ENCODE measurements at places on chromosomes 2 and 18.

DNA sequence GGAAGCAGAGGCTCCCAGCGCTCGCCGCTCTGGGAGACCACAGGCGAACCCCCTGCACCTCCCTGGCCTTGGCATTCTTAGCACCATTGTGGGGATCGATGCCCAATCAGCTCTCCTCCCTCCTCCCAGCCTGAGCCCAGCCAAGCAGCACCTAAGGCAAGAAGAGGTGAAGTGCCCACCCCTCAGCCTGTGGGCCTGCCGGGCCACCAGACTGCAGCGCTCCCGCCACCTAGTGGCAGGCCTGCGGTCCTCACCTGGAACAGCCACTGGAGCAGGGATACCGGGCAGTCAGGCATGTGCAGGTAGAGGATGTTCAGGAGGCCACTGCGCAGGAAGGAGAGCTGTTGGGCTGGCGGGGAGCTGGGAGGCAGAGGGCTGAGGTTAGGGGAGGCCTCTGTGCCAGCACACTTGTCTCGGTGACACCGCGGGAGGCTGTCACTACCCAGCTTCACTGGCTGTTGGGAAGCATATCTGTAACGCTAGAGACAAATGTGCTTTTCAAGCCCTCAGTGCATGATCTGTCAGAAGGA lies 35.2 kb downstream of the FAM178B start:
- DNase-seq = peak; percentile 57

GRCh38 chr2:6685447-6685846 lies 180.3 kb downstream of the CMPK2 start:
- no peak for DNase-seq

DNA sequence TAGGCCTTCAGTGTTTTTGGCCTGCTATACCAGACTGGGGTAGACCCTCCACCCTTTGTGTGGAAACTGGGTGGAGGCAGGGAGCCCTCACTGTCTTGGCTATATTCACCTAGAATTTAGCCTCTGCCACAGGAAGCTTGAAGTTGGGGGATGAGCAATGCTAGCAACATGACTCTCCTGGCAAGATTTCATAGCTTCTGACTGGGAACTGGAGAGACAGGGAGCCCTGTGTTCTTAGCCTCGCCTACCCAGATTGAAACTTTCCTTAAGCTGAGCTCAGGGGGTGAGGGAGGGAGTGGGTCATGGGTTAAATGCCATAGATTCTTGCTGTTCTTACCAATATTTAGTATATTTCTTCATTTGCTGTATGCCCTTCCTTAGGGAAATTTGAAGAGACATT lies 46.8 kb upstream of the FAM98A start:
- no peak for DNase-seq

- DNase-seq = no peak
Observed at GRCh38 chr2:167289651-167290410, 401.6 kb downstream of the XIRP2 start.

DNA sequence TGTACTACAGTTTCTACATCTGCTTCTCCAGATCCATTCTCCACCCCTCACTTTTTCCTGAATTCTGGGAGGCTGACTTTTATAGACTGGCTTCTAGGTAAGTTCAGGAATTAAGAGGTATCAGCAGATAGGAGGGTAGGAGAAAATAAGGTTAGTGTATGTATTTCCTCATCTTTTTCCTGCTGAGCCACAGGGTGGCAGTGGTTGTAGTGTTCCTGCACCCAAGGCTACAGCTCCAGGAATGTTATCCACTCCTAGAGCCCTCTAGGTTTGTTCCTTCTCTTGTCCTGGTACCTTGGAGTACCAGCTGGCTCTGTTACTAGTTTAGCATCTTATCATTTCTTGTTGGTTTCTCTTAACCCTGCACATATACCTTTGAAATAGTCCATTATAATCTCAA lies 40.7 kb upstream of the C2orf66 start:
- DNase-seq = no peak

GRCh38 chr18:6370410-6370809 lies 44.3 kb downstream of the L3MBTL4 start:
- no peak for DNase-seq

DNA sequence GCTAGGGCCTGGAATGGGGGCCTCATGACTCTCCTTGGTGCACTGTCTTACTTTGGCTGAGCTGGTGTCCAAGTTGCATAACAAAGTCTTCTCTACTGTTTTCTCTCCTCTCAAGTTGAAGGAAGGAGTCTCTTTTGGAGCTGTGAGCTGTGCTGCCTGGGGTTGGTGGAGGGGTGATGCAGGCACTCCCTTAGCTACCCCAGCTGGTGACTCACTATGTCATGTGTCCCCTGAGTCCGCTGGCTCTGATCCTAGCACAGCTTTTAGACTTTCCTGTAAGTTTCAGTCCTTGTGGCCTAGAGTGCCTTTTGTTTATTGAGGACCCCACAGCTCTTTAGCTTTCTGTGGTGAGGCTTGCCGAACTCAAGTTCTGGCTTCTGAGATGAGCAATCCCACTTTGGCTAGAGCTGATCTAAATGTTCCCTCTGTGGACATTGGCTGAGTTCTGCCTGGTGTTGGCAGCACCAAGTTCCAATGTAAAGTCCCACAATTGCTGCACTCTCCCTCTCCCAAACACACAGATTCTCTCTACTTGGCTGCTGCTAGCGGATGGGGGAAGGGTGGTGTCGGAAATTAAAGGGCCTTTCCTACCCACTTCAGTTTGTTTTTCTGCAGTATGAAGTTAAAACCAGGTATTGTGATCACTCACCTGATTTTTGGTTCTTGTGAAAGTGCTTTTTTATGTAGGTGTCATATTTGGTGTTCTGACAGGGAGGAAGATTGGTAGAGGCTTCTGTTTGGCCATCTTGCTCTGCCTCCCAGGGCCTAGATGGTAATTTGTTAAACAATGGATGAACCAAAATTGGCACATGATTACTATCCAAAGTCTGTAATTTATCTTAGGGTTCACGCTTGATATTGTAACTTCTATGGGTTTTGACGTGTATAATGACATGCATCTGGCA lies 83.2 kb downstream of the COMMD1 start:
- DNase-seq = no peak

GRCh38 chr18:49059028-49059834 lies 108.5 kb upstream of the SMAD7 start:
- no peak for DNase-seq

- DNase-seq = no peak
Observed at GRCh38 chr2:175887776-175888175, 114.3 kb downstream of the LNPK start.

DNA sequence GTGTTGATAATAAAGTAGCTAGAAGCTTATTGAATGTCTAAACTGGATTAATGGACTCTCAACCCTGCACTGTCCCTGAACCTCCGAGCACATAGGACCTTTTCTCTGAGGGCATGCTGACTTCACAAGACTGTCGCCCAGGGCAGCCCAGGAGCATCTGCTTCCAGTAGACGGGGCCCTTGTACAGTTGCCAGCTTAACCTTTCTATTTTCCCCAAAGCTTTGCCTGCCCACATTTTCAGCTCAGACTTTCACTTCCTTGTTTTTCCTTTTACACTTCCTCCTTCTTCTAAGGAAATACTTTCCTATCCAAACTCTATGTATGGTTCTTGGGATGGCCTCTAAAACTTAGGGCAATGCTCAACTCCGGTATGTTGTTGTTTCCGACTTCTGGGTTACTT lies 1.3 kb downstream of the VWA3B start:
- DNase-seq = no peak

DNA sequence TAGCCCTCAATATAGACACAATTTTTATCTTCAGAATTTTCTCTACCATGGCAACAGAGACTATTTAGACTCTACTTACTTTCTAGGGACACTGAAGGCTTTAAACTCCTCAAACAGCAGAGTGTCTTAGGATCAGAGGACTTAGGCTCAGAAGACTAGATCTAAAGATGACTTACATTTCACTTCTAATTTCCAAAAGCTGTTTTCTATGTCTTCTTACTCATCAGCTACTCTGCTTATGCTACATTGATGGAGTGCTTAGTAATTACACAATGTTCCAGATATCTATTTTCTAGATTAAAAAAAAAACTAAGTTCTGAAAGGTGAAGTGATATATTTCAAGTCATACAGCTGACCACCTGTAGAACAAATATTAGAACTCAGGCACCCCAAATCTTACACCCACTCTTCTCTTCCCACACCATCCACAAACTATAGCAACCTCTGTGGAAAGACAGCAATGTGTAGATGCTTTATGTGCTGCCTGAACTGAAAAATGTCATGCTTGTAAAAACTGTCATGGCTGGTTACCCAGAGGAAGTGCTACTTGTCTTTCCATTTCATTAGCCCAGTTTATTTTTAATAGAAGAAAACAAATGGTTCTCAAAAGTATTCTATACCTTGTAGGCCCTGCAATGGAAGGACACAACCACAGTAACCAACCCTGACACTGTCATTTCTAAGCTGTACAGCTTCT lies 831.0 kb upstream of the ACVR2A start:
- DNase-seq = no peak

GRCh38 chr2:237452861-237453260 lies 34.2 kb upstream of the MLPH start:
- DNase-seq = no peak

DNA sequence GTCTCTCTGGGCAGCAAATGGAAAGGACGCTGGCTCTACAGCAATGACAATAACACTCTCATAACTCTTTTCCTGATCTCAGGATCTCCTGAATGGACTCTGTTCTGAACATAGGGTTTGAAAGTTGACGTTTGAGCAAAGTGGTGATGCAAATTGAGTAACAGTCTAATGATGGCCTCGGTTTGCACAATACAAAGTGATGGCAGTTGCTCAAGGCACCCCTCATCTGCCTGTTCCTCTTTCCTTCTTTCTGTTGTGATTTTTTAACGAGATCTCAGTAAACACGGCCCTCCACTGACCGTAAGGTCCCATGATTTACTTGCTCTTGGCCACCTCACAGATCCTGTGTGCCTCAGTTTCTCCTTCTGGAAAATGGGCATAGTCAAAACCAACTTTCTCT lies 303.6 kb downstream of the SLC8A1 start:
- no peak for DNase-seq

Measured in stimulated activated CD8-positive, alpha-beta memory T cell treated with anti-CD3 and anti-CD28 coated beads, Interleukin-15, amount 100 ng/mL, for 1 hour (primary cell).